Endodermal cell (in vitro differentiated cells): ENCODE measurements at places on chromosomes 7 and 10.

DNA sequence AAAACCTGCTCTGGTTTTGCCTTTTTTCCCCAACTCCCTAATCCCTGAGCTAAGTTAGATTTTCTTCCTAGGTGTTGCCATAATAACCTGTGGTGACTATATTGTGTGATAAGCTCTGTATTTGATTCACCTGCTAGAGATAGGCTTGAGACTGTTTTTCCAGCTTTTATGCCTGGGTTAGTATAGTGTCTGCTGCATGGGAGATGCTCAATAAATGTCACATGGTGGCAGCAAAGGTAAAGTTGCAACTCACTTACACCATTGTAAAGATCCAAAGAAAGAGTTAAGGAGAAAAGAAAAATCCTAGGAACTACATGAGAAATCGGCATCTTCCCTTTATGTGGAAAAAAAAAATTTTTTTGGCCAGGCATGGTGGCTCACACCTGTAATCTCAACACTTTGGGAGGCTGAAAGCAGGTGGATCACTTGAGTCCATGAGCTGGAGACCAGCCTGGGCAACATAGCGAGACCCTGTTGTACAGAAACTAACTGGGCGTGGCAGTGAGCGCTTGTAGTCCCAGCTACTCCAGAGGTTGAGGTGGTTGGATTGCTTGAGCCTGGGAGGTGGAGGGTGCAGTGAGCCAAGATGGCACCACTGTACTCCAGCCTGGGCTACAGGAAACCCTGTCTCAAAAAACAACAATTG, 3.7 kb downstream of the CCNJ start:
- no peak for DNase-seq

- DNase-seq = peak; percentile 86
Observed at GRCh38 chr7:17298840-17299482, 509 bp downstream of the AHR start.

DNA sequence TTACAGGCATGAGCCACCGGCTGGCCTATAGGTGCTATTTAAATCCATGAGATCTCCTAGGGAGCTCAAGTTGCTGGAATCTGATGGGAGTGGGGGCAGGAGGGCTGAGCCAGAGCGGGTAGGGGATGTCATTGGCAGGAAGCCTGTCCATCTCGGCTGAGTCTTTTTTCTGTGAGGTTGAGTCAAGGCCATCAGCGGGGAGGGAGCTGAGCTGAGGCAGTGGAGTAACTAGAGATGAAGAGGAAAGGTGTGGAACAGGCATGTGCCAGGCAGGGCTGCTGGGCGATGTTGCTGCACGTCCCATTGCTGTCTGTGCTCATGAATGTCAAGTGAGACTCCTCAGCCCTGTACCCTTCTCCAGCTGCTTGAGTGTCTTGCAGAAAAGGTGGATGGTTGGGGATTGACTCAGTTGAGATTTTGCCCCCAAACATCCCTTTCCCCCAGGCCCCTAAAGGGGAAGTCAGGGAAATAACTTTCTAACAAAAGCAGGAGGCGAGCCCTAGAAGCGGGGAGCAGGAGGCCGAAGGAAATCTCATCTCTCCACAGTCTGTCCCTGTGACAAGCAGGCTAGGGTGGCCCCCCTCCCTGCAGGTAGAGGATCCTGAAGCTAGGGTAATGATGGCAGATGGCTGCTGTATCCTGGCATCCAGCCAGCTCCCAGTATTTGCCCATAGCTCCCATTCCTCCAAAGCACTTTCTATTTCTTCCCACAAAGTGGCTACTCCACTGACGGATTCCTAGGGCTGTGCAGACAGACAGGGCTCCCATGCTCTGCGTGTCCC, 5.4 kb downstream of the ATP6V1F start:
- DNase-seq = peak; percentile 72

DNA sequence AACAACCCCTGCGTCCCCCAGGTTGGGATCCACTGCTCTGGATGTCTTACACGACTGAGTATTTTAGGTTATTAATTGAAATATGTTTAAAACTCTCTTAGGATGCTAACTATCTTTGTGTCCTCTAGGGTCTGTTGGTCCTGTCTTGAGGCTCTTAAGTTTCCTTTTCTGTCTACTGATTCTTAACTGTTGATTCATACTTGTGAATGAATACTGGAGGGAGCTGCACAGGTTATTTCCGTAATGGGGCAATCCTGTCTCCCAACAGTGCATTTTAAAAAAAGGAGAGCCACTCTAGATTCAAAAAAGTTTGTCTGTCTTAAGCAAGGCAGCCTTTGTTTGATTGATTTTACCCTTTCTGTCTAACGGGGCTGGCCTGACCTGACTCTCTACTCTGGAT, 237.6 kb upstream of the POM121L12 start:
- DNase-seq = no peak

DNA sequence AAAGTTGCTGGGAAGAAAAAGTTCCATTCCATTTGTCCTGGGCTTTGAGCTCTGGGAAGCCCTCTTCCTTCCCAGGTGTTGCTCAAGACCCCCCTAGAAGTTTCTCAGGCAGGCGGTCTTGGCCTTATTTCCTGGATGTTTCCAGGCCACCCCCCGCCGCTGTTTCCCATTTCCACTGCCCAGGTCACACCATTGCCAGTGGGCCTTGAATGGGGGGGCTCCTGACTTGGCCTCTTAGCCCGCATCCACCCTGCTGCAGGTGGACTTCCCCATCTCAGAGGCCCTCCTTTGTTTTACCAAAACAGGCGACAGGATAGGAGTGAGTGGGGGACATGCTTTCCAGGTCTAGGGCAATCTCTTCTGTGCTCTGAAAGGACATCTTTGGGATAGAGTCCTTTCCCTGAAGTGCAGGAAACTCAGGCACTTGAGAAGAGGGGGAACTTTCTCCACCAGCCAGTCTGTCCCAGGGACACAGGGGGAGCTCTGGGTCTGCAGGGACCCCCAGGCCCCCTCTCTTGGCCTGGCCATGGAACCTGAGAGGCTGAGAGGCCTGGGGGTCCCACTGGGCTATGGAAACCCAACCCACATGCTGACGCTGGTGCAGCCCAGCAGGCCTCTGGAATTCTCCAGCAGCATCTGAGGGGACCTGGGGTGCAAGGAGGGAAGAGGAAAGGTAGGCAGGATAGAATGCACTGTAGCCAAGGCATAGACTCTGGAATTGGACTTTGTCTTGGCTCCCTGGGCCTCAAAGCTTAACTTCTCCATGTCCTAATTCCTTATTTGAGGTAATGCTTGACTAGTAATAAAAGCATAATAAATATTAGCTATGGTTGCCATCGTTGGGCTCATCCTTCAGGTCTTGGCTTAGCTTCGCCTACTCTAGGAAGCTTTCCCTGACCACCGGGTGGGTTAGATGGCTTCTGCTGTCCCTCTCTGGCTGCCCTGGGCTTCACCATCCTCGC, 17.6 kb downstream of the NEURL1 start:
- no peak for DNase-seq

- no peak for DNase-seq
Observed at GRCh38 chr7:31487476-31487875, 26.4 kb upstream of the ITPRID1 start.

GRCh38 chr10:79367426-79368189, 20.3 kb downstream of the PPIF start:
- DNase-seq = no peak

- no peak for DNase-seq
Observed at GRCh38 chr10:35387768-35388167, 51.5 kb downstream of the CCNY start.

GRCh38 chr10:33237736-33238624, 96.5 kb downstream of the NRP1 start:
- peak; percentile 55 for DNase-seq

- no peak for DNase-seq
Observed at GRCh38 chr7:55157764-55158105, 138.9 kb downstream of the EGFR start.

DNA sequence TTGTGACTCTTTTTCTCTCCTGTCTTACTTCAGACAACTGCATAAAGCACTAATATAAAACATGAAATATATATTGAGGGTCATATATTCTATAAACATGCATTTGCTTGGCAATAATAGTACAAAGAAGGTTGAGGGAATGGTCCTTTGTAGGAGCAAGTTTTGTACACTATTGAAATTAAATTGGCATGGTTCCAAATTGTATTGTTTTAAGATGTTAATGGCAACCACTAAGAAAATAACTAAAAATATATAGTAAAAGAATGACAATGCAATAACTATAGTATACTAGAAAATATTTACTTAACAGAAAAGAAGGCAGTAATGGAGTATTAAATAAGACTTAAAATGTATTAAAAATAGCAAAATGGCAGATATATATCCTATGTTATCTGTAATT, 33.7 kb upstream of the KAT6B start:
- no peak for DNase-seq

- no peak for DNase-seq
Observed at GRCh38 chr10:97277551-97277950, 14.9 kb downstream of the ARHGAP19 start.

DNA sequence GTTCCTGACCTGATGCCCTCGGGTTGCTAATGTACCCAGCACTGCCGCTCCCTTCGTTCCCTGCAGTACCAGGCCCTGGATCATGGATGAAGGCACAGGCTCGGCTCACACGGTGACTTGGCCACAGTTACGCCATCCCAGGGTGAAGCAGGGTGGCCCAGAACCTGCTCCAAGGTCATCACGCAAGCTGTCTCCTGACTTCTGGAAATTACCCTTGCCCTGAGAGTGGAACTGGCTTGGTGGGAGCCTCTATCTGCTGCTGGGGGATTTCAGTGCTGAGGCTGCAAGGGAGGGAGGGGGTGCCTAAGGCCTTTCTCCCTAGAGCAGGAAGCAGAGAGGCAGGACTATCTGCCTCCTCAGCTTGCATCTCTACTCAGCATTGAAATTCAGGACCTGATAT, 36.6 kb downstream of the FIGNL1 start:
- no peak for DNase-seq

DNA sequence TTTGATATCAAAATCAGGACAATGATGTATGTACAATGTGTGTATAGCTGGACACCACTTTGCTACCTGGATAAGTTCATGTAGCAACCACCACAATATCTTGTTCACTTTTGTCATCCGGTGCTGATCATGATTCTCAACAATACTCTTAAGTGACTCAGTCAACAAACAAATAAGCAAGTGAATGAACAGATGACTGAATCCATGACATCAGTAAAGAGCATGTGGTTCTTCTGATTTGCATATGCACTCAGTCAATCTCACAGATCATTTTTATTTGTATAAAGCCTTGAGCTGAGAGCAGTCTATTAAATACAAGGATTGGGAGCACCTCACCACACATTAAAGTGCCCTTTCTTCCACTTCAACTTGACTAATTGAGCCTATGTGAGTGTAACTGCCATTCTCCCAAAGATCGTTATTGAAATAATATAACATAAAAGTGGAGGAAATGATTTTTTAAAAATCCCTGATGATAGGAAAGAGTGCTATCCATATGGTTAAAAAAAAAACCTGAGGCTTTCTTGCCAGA, 69.5 kb downstream of the NPSR1 start:
- no peak for DNase-seq

GRCh38 chr7:42175834-42176723, 60.9 kb downstream of the GLI3 start:
- no peak for DNase-seq

DNA sequence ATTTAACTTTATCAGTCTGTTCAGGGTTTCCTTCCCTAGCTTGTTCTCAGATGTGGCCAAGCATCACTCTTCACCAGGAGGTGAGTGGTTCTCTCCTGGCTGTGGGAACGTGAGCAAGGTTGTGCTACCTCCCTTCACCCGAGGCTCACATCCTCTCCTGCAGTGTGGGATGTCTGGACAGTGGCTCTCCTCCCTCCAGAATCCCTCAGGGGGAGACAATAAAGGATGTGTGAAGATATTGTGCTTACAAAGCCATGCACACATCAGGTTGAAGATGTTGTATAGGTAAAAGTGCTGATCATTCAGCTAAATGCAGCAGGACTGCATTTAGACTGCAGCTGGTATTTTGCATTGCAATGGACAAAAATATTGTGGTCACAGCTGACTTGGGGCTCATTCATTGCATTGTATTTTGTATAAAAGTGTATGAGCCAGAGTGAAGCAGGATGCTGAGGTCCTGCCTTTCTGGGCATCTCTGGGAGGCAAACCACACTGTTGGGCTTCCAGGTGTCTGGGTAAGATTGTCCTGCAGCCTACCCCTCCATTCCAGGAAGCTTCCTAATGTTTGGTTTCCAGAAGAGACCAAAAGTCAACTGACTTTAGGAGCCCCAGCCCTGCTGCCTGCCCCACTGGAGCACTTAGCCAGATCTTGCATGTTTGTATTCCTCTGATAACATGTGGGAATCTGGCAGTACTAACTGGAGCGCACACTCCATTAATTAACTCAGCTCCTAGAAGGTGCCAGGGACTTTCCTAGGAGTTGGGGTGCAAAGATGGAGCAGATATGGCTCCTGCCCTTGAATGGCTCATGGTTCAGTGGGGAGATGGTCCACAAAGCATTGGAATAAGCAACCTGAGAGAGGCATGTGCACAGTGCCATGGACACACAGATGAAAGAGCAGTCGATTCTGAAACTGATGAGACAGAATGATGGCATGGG, 292.5 kb upstream of the ZNF32 start:
- DNase-seq = peak; percentile 16

DNA sequence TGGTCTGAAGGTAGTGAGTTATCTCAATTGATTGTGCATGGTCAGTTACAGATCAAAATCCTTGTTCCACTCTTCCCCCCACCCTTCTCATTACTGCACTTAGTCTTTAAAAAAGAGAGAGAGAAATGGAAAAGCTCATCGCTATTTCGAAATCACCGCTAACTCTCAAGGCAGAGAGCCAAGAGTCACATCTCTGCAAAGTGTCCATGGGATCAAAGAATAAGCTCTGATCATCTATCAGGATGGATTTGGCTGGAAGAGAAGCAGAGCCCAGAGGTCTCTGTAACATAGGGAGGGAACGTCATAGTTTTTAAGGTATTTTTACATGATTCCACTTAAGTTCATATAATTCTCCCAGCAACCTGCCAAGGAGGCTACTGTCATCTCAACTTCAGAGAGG, 30.0 kb upstream of the MYH16 start:
- DNase-seq = no peak

DNA sequence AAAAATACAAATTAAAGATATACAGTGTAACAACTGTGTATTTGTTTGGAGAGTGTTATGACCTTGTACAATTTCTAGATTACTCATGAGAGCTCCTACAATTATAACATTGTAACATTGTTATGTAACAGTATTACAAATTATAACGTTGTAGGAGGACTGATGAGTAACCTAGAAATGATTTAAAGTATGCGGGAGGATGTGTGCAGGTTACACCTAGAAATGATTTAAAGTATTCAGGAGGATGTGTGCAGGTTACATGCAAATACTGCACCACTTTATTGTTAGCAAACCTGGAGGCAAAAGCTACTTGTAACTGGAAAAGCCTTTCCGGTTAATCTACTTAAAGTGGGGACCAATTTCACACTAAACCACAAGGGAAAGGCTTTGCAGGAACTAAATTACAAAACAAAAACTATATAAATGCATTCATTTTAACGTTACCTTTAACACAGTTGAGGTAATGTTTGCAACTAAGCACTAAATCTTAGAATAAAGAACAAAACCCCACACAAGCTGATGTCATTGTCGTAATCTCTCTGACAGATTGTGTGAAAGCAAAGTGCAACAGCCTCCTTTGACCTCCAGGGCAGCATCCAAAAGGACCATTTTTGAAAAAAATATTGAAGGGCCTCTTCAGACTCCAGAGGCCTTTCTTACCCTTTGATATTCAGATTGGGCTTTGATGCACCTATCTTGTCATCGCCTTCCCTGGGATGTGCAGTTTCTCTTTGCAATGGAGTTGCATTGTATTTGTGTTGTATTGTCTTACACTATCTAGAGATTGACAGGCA, 522.1 kb upstream of the FOXK1 start:
- no peak for DNase-seq

GRCh38 chr10:124742413-124743190, 1.6 kb downstream of the FAM53B start:
- DNase-seq = peak; percentile 76
